ENCODE measurements at places on chromosomes 3 and 15. TPM values are rescaled to one million over a fixed set of nuclear protein-coding genes. Genes with fewer than 3 reads are reported as not detected.

The ZBTB20 gene
- 63.3 TPM for total RNA-seq

DNA sequence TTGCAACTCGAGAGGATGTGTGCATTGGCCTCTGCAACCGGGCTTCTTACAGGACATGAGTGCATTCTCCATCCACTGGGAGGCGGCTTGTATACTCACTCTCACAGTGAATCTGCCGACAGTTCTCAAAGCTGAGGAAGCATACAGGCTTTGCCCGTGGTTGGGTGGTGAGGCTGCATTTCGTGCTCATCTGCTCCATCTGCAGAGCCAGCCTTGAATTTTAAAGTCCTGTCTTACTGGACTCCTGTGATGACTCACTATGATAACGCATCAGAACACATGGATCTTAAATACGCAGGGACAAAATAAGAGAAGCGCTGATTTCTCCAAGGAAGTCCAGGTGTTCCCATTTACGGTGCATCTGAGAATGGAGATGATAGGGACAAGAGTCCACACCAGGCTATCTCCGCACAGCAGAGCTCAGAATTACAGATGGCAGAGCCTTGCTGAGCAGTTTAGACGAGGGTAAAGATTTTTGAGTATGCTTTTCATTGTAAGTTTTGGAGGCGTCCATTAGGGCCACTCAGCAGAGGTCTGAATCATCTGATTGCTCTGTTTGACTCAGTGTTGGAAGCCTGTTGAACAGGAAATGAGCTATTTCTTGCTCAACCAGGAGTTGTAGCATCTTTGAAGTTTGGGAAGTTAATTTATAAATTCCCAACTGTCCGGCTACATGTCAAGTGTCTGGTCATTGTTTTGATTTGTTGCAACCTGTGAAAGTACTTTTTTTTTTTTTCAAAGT is 87.1 kb downstream of the GABRG3 start:
- no peaks in the 10 kb centered on the region for H3K36me3 ChIP-seq
- H3K4me3 ChIP-seq: no peak overlapping the region
- no peaks in the 10 kb centered on the region for H3K27me3 ChIP-seq
- H3K27ac ChIP-seq: no peak overlapping the region
- no peaks in the 10 kb centered on the region for H3K4me1 ChIP-seq

DNA sequence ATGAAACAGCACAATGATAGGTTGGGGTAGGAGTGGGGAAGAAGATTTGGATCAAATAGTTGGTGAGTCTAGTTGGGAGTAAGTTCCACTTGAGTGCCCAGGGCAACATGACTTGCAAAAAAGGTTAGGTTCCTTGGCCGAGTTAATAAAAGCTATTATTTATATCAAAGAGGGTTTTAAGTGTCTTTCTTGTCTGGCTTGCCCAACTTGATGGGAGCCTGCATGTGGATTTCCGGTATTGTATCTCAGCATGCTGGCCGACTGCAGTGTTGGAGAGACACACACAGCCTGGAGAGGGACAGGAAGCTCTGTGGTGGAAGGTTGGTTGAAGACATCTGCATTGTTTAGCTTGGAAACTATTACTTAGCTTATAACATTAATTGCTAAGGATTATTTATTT is 449.5 kb upstream of the TBL1XR1 start:
- H3K36me3 ChIP-seq: no peaks in the 10 kb centered on the region
- H3K4me1 ChIP-seq: no peaks in the 10 kb centered on the region
- no peak overlapping the region for H3K4me3 ChIP-seq
- no peak for DNase-seq
- H3K27ac ChIP-seq: no peak overlapping the region
- H3K27me3 ChIP-seq: no peaks in the 10 kb centered on the region

DNA sequence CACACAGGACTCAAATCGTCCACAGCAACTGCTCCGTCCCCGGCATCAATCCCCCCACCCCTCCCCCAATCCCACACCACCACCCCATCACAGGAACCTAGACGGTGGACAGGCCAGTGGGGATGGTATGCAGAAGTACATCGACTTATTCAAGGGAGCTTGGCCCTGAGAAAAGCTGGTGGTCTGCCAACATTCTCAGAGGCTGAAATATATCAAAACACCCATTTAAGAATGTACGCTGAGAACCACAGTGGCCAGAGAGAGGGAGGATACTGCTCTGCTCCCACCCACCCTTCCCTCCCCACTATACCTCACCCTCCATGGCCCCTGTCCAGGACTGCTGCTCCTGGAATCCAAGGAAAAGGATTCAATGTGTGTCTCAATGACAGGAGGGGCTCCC is 12.4 kb upstream of the USP3 start:
- no peaks in the 10 kb centered on the region for H3K27me3 ChIP-seq
- no peaks in the 10 kb centered on the region for H3K36me3 ChIP-seq
- no peak for DNase-seq
- H3K4me1 ChIP-seq: no peaks in the 10 kb centered on the region
- no peak overlapping the region for H3K4me3 ChIP-seq
- no peak overlapping the region for H3K27ac ChIP-seq

DNA sequence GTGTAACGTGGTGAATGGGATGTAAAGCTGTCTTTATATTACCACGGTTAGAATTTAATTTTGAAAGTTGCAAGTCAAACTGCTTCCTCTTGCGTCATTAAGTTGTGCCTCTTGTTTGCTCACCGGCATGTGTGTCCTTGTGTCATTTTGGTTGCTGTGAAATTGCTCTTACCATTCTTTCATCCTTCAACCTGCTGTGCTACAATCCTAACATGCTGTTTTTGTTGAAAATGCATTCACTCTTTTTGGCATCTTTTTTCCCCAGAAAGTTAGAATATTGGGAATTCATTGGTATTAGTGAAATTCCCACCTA is 164.7 kb downstream of the PGPEP1L start:
- no peak overlapping the region for H3K27ac ChIP-seq
- no peak overlapping the region for H3K4me3 ChIP-seq
- no peaks in the 10 kb centered on the region for H3K27me3 ChIP-seq
- peaks cover 17% of the 10 kb centered on the region for H3K4me1 ChIP-seq

GRCh38 chr3:32945136-32945535 is 6.3 kb upstream of the CCR4 start:
- H3K36me3 ChIP-seq: no peaks in the 10 kb centered on the region
- DNase-seq: no peak
- no peaks in the 10 kb centered on the region for H3K27me3 ChIP-seq
- no peak overlapping the region for H3K27ac ChIP-seq
- no peaks in the 10 kb centered on the region for H3K4me1 ChIP-seq

- H3K4me1 ChIP-seq: no peaks in the 10 kb centered on the region
- no peak overlapping the region for H3K4me3 ChIP-seq
- no peaks in the 10 kb centered on the region for H3K27me3 ChIP-seq
- no peaks in the 10 kb centered on the region for H3K36me3 ChIP-seq
- H3K27ac ChIP-seq: no peak overlapping the region
- DNase-seq: no peak
These were observed 66.8 kb downstream of the CHL1 start for GRCh38 chr3:263393-263792.

- no peak overlapping the region for H3K27ac ChIP-seq
- H3K4me3 ChIP-seq: no peak overlapping the region
- no peaks in the 10 kb centered on the region for H3K27me3 ChIP-seq
- no peaks in the 10 kb centered on the region for H3K36me3 ChIP-seq
- no peaks in the 10 kb centered on the region for H3K4me1 ChIP-seq
- DNase-seq: no peak
These were observed 380.9 kb downstream of the EDEM1 start for GRCh38 chr3:5568451-5568850.

The CX3CR1 gene
- total RNA-seq: 0.68 TPM

The CSK gene
- total RNA-seq: 15.5 TPM

DNA sequence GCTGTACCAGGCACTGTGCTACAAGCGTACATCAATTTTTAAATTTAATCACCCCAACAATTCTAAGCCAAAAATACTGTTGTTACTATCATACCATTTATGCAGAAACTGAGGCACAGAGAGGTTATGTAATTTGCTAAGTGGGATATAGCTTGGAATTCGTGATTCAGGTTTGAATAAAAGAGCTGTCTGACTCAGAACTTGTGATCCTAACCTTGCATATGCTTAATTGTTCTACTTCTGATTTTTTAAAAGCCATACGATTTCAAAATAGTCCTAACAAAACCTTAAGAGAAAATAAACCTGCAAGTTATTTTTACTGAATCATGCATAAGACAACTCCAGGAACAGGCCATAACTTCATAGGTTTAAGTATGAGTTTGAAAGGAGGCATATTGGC is 498.0 kb upstream of the CFAP20DC start:
- DNase-seq: no peak
- no peaks in the 10 kb centered on the region for H3K27me3 ChIP-seq
- H3K27ac ChIP-seq: no peak overlapping the region
- no peaks in the 10 kb centered on the region for H3K4me1 ChIP-seq

DNA sequence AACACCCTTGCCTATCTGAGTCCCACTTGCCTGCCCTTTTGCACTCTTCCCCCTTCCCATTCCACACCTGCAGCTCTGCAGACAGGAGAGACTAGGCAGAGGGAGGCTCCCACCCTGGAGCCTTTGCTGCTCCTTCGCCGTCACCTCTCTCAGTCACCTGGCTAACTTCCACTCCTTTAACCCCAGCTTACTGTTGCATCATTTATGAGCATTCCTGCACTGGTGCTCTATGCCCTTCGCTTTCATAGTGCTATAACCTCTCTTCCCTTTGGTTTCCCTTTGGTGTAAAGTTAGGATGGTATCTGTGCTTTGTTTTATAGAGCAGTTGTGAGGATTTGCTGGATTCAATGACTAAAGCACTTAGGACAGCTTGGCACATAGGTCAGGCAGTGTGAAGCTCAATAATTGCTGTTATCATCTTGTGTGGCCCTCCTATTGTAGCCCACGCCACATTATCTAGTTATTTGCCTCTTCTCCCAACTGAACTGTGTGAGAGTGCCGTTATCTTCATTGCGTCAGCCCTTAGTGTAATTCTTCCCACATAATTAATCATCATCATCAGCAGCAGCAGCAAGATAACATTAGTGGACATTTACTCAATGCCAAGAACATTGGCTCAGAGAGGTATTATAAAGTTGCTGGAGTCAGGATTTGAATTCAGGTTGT is 253.9 kb downstream of the CACNA2D3 start:
- no peaks in the 10 kb centered on the region for H3K36me3 ChIP-seq
- H3K4me3 ChIP-seq: no peak overlapping the region
- DNase-seq: no peak
- H3K27me3 ChIP-seq: no peaks in the 10 kb centered on the region
- no peak overlapping the region for H3K27ac ChIP-seq
- no peaks in the 10 kb centered on the region for H3K4me1 ChIP-seq

DNA sequence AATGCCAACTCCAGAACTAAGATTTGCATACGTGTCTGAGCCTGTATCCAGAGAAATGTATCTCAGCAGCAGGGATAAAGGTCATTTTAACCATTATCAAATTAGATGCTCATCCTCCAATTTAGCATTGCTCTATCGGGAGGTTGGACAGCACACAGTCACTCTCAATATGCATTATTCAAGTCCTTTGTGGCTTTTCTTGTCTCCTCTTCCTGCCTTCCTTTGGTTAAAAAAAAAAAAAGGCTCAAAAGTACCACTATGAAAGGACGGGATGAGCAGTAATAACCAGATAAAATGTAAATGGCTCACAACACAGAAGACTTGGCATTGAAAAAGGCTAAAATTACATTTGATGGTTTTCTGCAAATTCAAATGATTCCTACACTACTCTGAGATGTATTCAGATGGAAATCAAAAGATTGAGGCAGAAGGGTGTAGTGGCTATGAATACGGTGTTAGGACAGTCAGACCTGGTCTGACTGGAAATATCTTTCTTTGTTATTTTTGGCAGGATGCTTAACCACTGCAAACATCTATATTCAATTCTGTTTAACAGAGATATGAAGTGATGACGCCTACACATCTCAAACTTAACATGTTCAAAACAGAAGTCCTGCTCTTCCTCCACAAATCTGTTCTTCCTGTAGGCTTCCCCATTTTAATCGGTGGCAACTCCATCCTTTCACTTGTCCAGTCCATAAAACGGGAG is 109.6 kb downstream of the ADAMTS9 start:
- H3K27me3 ChIP-seq: no peaks in the 10 kb centered on the region
- H3K4me1 ChIP-seq: no peaks in the 10 kb centered on the region
- no peak for DNase-seq
- H3K4me3 ChIP-seq: no peak overlapping the region
- no peak overlapping the region for H3K27ac ChIP-seq

GRCh38 chr3:94928921-94929320 is 866.1 kb downstream of the NSUN3 start:
- no peak for DNase-seq
- H3K4me1 ChIP-seq: no peaks in the 10 kb centered on the region
- no peaks in the 10 kb centered on the region for H3K36me3 ChIP-seq
- no peaks in the 10 kb centered on the region for H3K27me3 ChIP-seq
- no peak overlapping the region for H3K27ac ChIP-seq

The HAPLN3 gene
- total RNA-seq: 3.9 TPM

DNA sequence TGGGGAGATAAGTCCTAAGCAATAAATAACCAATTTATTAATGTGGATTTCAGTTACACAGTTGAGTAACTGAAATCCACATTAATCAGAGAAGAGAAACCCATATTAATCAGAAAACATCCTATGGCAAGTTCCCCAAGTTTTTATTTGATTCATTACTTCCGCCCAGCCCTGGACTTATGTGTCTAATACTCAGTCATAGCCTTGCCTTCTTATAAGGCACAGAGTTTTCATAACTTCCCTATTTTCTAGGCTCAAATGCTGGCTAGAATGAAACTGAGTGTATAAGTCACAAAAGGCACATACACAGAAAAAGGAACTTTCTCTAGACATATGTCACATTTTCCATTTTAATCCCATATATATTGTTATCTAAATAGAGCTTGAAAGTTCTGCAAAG is 28.8 kb downstream of the CD47 start:
- peaks cover 45% of the 10 kb centered on the region for H3K36me3 ChIP-seq
- no peak overlapping the region for H3K4me3 ChIP-seq
- H3K4me1 ChIP-seq: no peaks in the 10 kb centered on the region
- no peaks in the 10 kb centered on the region for H3K27me3 ChIP-seq
- H3K27ac ChIP-seq: no peak overlapping the region

DNA sequence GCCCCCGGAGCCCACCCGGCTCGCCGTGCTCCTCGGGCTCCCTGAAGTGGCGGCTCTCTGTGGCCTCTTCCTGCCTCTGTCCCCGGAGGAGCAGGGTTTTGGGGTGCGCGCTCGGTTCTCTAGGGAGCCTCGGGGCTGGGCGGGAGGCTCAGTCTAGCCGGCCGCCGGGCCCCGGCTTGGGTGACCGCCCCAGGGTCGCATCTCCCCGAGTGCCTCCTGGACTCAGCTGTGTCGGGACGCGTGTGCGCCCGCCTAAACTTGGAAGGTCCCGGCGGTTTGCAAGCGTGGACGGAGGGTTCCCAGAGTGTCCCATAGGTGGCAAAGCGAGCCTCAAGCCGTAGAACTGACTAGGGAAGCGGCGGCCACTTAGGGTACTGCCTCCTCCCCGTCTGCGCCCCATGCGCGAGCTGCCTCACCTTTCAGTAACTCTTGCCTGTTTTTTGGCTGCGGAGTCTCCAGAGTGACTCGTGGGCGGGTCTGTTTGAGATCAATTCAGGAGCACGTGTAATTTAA is 601 bp downstream of the ACTL6A start:
- no peaks in the 10 kb centered on the region for H3K36me3 ChIP-seq
- peak overlapping the region; percentile 88 for H3K27ac ChIP-seq
- peak; percentile 66 for DNase-seq
- no peaks in the 10 kb centered on the region for H3K27me3 ChIP-seq
- H3K4me1 ChIP-seq: peaks cover 11% of the 10 kb centered on the region

All from psoas muscle (tissue), 8 donors.